ENCODE measurements at places on chromosomes 1 and 21.
A peak's percentile ranks its signal among the peaks of the same experiment; 100 is the strongest.

DNA sequence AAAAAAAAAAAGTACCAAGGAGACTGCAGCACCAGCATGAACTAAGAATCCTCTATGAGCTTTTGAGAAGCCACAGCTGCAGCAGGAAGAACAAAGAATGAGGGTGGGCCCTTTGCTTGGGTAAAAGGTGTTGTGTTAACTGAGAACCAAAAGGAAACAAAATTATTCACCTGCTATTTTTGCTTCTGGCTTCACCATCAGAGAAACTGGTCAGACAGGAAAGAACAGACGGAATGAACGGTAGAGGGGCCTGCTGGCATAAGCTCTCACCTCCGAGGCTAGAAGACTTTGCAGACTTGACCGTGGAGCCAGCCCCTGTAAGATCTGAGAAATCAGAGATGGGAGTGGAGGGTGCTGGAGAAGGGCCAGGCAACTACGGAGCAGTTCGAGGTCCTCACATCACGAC lies 27.6 kb downstream of the IL10RB start:
- DNase-seq, result no peak

DNA sequence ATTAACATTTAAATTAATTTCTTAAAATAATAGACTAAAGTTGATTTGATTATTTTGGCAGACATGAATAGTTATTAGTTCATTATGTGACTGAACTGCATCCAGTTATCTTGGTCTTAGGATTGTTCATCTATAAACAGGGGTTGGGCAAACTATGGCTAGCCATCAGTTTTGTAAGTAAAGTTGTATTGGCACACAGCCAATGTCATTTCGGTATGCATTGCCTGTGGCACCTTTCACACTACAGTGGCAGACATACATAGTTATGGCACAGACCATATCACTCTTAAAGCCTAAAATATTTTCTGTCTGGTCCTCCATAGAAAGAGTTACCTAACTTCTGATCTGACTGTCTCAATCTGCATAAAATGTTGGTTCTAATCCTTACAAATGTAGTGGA lies 27.2 kb downstream of the ADGRL2 start:
- no peak for DNase-seq

DNA sequence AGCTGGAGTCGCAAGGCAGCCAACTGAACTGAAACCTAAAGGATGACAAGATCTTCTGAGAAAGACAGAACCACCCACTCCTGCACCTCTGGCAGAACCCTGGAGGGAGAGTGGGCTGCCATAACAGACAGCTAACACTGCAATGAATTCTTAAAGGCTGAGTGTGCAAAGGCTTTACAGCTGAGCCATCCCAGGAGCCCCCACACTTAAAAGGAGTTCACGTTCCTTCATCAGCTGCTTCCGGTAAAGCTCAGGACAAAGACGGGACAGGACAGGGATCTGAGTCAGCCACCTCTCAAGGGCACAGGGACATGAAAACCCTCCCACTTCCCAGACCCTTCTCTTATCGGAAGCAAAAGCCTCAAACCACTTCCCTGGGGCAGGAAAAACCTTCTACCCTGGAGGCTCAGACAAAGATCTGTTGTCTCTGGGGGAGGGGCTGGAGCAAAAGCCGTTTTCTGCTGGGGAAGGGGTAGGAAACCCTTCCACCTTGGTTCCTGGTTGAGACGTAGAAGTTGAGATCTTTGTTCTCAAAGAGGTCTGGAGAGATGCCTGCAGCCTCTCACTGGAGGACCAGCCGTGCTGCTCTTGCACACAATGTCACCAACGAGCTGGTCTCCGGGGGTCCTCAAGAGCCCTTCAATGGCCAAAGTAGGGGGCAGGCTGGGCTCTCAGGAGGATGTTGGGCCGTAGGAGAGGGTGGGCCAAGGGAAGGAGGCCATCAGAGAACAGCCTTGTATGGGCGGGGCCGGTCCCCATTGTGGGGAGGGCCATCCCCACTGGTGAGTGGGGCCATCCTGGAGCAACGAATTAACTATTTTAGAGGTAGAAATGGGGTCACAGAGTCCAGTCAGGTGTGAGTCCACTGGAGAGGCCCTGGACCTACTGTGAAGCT lies 452.4 kb downstream of the PTPRU start:
- peak; percentile 51 for DNase-seq

DNA sequence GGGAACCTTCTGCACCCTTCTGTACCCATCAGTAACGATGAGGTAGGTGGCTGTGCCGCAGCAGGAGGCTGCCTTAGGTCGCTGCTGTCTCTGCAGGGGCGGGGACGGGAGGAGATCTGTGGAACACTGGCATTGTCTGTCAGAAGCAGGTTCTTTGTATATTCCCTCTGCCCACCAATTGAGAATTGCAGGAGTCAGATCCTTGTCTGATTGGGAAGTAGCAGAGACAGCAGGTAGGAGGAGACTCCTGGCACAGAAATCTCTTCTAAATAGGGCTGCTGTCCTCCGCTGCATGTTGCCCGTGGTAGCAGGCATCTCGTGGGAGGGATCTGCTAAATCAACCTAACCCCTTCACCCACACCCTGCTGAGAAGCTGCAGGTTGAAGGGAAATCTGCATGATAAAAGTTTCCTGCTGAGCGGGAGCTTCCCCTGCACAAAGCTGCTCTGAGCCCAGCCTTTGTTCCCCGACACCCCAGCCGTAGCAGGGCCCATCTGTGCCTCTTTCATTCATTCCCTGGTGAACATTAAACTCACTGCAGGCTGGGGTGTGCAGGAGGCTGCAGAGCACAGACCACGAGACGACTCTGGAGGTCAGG lies 15.9 kb downstream of the SARS1 start:
- DNase-seq, result no peak

DNA sequence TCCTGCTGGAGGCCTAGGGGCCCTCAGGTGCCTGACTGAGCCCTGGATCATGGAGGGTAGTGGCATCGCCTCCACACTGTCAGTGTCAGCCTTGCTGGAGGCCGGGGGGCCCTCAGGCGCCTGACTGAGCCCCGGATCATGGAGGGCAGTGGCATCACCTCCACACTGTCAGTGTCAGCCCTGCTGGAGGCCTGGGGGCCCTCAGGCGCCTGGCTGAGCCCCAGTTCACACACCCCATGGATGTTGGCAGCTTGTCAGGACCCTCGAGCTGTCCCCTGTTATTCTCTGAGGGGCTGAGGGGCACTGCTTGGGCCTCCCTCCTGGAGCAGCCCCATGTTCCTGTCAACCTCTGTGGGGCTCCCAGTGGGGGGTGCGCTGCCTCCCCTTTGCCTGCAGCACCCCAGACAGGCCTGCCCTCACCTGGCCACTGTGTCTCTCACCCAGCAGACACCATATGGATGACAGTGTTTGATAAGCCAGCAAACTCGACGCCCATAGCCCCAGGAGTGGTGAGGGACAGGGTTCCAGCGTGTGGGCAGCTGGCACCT lies 197.6 kb downstream of the LIPI start:
- no peak for DNase-seq

- no peak for DNase-seq
These were observed 34.5 kb upstream of the USP25 start for GRCh38 chr21:15695241-15695640.

- DNase-seq, result no peak
These were observed 11.6 kb downstream of the AHDC1 start for GRCh38 chr1:27592232-27592930.

DNA sequence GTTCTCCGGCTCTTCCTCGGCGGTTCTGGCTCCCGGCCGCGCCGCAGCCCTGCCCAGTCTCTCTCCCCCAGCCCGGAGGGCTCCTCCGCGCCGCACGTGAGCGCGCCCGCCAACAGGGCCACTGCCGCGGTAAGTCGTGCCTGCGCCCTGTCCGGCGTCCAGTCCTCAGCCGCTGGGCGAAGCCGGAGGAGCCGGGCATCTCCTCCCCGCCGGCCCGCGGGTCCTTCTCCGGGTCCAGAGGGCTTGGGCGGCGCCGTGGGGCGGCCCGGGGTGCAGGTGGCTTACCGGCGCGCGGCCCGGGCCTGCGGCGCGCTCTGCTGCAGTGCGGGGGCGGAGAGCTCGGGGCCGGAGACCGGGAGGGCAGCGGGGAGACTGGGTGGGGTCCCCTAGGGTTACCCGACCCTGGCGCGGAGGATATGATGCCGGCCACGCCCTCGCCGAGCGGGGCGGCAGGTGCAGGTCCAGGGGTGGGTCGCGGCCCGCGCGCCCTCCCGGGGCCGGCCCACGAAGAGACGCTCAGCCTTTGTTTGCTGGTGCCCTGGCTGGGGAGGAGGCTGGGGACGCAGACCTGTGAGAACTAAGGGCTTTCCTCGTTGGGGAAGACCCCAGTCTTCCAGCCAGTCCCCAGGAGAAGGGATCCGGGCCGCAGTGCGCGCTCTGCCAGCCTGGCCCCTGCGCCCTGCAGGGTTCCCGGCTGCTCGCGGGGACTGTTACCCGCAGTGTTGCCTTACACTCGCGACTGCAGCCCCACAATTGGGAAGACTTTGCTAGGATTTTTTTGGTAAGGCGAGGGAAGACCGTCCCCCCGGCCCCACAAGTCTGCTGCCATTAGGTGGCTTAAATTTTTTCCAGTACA lies at the start of gene DOP1B:
TSS of gene DOP1B (plus strand) at position 10 of the 856 bp plus-strand sequence. CDS start 7,910 bp downstream, outside the sequence.
- peak; percentile 45 for DNase-seq

- DNase-seq, result no peak
These were observed 125.9 kb downstream of the HFM1 start for GRCh38 chr1:91278754-91279153.

DNA sequence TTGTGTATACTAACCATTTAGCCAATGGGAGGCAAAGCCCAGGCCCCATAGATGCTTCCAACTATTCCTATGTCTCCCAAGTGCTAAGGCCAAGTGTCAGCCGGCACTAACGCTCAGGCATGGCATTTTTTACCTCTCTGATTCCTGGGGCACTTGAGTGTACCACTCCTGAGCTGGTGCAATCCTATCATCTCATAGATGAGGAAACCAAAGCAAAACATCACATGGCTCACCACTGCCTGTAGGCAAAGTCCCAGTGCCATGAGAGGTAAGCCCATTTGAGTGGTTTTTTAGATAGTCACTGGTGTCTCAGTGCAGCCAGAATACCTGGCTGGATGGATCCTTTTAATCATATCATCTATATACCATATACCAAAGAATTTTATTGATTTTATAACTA lies 8.0 kb upstream of the CCN1 start:
- DNase-seq, result no peak

GRCh38 chr21:43890042-43890441 lies 25.0 kb downstream of the AGPAT3 start:
- no peak for DNase-seq

- no peak for DNase-seq
These were observed 941 bp upstream of the C1orf21 start for GRCh38 chr1:184385865-184386311.

DNA sequence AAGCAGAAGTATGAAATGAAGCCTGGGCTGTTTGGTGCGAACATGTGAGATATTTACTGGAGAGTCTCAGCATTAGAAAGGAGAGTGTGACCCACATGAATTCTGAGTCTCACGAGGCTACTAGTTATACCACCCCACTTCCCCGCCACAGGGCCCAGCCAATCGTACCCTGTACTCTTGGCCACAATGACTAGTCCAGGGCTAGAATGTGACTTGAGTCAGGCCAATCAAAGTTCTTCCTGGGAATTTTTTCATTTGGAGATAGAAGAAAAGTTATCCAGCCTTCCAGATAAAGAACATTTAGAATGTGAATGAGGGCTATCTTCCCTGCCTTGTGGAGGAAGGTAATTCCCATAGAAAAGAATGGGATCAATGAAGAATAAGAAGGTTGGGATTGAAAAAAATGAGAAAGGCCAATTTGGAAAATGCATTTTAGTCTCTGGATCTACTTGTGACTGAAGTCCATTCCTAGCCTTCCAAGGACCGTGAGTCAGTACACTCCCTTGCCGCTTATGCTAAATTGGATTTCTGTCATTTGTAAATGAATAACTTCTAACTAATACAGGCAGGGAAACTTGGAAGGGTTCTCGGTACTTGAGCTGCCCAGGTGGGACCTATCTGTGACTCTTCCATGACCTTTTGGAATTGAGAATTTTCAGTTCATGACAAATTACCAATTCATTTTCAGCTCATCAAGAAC lies 12.3 kb upstream of the RIMKLA start:
- no peak for DNase-seq

- DNase-seq, result no peak
These were observed 59.0 kb upstream of the ATP2B4 start for GRCh38 chr1:203567596-203567995.

DNA sequence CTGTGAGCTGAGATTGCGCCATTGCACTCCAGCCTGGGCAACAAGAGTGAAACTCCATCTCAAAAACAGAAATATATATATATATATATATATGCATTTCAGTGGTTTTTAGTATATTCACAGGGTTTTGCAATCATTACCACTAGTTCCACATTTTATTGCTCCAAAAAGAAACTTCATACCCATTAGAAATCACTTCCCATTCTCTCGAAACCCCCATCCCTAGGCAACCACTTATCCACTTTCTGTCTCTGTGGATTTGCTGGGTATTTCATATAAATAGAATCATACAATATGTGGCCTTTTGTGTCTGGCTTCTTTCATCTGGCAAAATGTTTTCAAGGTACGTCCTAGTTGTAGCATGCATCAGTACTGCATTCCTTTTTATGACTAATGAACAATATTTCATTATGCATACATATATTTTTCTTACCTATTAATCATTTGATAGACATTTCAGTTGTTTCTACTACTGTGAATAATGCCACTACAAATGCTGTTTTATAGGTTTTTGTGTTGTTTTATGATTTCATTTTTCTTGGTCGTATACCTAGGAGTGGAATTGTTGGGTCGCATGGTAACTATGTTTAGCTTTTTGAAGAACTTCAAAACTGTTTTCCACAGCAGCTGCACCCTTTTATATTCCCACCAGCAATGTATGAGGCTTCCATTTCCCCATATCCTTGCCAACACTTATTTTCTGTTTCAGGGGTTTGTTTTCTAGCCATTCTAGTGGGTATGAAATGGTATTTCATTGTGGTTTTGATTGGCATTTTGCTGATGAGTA lies 95.9 kb downstream of the PHTF1 start:
- no peak for DNase-seq

- DNase-seq, result no peak
These were observed 110.4 kb downstream of the TNFSF18 start for GRCh38 chr1:172940174-172940855.

DNA sequence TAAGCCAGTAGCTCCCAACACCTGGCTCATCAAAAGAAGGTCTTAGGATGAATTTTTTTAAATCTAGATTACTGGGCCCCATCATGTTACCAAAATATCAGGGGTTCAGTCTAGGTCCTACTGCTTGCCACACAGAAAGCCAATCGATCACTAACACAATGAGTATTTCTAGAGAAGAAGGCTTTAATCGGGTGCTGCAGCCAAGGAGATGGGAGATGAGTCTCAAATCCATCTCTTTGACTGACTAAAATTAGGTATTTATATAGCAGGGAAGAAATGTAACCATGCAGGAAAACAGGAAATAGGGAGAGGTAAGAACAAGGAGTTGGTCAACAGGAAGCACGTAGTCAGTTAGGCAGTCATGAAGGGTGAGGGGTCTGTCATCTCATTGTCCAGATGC lies 288.2 kb downstream of the CEP170 start:
- DNase-seq, result no peak

DNA sequence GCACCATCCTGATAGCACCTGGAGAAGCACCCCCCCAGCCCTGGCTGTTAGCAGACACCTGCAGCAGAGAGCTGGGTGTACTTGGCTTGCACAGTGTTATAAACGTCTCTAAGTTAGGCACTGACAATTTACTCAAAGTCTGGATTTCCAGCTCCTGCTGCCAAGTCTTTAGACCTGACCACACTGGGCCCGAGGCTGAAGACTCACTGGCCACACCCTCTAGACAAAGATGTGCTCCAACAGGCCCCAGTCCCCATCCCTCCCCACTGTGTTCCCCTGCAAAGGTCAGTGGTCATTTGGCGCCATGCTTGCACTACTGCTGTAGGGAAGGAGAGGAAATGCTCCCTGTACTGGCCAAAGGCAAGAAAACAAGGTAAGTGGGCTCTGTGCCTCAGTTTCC lies 31.1 kb downstream of the PADI6 start:
- no peak for DNase-seq

GRCh38 chr1:151613282-151613780 lies 1.5 kb downstream of the SNX27 start:
- no peak for DNase-seq

All from GM12891 (cell line).